Iris pigment epithelial cell (primary cell): ENCODE measurements at places on chromosomes 11 and 22.

GRCh38 chr22:34688825-34689224 is 377.1 kb upstream of the ISX start:
- DNase-seq, result no peak

- no peak for DNase-seq
These were observed 9.2 kb downstream of the SOX10 start for GRCh38 chr22:37975153-37975552.

- DNase-seq, result no peak
These were observed 8.1 kb downstream of the SCARF2 start for GRCh38 chr22:20429254-20430100.

DNA sequence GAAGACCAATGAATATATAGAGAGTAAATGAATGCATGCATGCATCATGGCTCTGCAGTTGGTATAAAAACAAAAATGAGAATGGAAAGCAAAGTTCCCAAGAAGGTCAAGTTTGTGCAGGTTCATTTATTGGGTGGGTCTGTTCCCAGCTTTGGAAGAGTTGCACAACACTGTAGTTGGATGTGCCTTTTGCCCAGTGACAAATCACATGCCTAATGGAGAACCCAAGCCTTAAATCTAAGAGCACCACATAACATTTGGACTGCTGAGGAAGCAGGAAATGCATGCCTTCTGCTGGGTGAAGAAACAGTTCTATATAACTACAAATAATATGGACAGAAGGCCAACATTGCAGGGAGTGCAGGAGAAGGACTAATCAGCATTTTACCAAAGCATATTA is 30.6 kb downstream of the PRCP start:
- DNase-seq, result no peak

DNA sequence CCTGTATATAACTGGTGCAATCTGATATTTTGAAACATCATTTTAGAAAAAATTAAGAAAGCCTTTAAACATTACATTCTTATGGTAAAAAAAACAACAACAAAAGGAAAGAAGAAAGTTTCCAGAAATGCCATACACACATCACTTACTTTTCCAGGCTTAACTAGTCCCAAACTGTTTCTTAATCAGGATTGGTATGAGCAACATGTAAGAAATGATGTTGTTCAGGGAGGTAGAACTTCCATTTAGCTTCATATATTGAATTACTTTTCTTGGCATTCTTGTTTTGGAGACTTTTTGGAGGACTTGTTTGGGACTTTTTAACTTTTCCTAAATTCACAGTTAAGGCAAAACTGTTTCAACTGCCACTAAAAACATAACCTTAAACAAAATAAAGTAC is 791.5 kb downstream of the METTL15 start:
- DNase-seq, result peak; percentile 15

DNA sequence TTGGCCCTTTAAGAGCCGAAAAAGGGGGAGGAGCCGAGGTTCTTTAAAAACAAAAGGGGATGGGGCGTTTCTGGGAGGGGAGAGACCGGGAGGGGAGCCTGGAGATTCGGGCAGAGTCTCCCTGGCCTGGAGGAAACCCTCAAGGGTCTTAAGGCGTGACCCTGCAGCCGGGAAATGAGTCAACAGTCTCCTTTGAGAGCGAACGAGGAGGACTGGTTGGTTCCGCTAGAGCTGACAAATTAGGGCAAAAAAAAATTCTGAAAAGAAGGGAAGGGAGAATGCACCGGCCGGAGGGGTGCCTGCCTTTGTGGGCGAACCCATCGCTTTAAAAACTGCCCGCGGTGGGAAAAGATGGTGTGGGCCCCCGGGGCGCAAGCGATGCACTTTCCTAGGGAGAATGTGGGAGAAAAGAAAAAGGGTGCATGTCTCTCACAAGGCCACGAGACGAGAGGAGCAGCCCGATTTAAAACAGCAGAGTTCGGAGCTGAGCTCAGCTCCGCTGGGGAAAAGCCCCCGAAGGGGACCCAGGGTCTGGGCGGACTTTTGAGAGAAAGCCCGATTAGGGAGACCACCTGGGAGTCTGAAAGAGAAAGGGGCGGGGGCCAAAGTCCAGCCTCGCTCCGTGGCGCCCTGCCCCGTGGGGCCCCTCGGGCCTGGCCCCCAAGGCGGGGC is 874 bp downstream of the ZFTA start:
- peak; percentile 69 for DNase-seq

DNA sequence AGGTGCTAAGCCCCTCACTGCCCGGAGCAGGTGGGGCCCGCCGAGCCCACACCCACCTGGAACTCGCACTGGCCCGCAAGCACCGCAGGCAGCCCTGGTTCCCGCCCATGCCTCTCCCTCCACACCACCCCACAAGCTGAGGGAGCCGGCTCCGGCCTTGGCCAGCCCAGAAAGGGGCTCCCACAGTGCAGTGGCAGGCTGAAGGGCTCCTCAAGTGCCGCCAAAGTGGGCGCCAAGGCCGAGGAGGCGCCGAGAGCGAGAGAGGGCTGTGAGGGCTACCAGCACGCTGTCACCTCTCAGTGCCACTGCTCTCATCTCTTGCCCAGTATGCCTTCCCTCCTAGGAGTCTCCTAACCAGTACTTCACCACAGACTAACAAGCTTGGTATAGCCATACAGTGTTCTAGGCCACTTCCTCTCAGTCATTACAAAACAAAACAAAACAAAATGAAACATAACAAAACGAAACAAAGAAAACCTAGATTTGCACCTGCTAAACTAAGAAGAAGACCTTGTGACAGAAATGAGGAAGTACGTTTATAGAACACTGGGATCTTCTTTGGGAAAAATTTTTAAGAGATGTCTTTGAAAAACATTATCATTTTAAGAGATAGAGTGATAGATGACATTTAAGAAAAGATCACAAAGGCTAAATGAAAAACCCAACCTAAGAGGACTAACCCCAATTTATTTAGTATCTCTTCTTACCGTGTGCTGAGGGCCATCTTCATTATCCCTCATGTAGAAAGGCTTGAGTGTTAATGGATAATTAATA is 47.7 kb upstream of the GAB2 start:
- DNase-seq, result no peak

DNA sequence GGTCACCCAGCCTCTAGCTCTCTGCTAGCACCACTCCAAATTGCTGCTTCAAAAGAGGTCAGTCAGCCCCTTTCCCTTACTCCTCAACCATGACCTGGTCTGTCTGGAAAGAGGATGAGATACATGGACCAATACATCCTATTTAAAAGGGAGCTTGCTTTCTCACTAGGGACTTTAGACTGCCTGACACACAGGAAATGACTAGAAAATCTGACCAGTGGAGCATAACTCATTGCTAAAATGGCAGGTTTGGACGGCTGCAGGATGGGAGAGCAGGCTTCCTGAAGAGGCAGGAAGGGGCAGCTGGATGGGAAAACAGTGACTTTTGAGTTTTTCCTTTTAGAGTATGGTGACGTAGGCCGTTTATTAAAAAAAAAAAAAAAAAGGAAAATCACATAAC is 25.3 kb downstream of the STIM1 start:
- DNase-seq, result peak; percentile 42

DNA sequence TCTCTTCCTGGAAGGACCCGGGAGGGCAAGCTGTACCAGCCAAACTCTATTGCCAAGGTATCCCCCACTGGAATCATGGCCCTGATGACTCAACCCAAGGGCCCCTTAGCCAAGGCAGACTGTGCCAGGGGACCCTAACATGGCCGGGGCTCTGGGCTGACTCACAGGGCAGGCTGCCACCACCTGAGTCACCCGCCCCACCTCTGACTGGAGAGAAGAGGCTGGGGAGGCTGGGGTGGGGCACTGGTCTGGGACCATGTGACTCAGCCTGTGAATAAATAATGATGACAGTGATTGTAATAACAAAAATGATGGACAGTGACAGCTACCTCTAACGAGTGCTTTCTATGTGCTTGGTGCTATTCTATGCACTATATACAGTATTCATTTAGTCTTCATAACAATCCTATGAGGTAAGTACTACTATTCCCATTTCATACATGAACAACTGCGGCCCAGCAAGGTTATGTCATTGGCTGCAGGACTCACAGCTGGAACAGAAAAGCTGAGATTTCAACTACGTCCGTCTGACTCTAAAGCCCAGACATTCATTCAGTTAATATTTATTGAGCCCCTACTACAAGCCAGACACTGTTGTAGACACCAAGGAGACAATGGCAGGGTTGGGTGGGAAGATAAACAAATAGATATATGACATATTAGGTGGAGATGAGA is 84.2 kb downstream of the FBXO7 start:
- peak; percentile 36 for DNase-seq

GRCh38 chr11:7531011-7531410 is 17.2 kb downstream of the PPFIBP2 start:
- DNase-seq, result no peak

DNA sequence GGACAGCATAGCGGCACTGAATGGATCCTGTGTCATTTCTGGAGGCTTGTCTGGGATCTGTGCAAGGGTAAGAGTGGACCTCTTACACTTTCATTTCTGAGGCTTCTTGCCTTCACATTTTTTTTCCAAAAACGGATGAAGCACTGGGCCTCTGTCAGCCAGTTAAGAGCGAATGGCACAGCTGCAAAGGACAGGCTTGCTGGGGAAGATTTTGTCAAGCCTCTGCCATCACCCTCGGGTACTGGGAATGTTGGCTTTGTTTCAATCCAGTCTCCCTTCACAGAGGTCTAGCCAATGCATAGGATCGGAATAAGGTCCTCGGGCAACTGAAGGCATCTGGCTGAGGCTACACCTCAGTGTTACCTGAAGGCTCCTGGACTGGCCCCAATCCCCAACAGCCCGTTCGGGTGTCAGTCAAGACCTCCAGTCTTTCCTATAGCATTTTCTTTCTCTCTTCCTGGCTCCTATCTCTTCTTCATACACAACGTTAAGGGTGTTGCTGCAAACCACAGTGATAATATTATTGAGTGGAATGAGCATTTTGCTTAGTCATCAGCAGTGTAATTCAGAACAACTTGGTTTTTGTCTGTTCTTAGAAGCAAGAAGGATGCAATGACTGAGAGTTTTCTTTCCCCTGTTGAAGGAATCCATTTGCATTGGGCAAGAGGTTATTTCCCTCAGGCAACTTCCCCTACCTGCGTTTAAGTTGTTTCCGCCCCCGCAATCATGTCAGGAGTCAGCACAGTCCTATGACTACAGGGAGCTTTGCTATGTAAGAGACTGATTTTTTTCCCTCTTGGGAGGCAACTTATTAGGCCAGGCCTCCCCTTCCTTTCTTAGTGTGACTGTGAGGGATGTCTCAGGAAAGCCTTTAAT is 22.8 kb downstream of the NPAT start:
- peak; percentile 88 for DNase-seq

DNA sequence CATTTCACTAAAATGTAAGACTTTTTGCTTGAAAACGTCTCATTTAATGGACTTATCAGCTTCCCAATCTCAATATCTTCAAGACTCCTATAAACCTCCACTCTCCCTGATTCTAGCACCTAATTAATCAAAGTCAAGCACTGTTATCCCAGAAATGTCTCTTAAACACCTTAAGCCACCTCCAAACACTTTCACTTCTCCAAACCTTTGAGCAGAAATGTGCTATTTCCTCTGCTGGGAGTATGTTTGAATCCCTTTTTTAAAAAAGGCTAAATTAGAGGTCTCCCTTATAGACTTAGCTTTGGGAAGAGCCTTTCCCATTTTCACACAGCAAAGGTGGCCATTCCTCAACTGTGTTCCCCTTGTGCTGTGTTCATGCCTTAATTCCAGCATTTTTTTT is 146.2 kb upstream of the SYN3 start:
- DNase-seq, result no peak

- DNase-seq, result no peak
These were observed 17.7 kb upstream of the TMPRSS5 start for GRCh38 chr11:113723787-113724186.

GRCh38 chr11:83600661-83601060 is 314.5 kb upstream of the CCDC90B start:
- DNase-seq, result no peak

GRCh38 chr11:88039476-88040147 is 135.6 kb downstream of the RAB38 start:
- DNase-seq, result no peak

DNA sequence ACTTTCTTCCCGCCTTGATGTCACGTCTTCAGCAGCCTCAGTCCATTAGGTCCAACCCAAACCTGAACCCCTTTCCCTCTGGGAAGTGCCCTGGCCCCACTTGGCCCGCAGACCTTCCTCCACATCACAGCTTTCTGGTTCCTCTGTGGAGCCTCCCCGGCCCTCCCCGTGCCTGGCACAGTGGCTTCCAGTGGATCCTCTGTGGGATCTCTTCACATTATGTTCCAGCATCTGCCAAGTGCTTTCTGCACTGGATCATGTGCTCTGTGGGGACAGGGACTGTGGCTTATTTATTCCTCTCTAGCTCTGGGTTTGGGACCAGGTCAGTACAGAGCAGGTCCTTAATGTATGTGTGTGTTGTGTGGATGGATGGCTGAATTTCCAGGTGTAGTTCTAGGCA is 30.9 kb downstream of the POLR3H start:
- DNase-seq, result no peak

- DNase-seq, result no peak
These were observed 42.1 kb upstream of the GALNT18 start for GRCh38 chr11:11663907-11664306.

DNA sequence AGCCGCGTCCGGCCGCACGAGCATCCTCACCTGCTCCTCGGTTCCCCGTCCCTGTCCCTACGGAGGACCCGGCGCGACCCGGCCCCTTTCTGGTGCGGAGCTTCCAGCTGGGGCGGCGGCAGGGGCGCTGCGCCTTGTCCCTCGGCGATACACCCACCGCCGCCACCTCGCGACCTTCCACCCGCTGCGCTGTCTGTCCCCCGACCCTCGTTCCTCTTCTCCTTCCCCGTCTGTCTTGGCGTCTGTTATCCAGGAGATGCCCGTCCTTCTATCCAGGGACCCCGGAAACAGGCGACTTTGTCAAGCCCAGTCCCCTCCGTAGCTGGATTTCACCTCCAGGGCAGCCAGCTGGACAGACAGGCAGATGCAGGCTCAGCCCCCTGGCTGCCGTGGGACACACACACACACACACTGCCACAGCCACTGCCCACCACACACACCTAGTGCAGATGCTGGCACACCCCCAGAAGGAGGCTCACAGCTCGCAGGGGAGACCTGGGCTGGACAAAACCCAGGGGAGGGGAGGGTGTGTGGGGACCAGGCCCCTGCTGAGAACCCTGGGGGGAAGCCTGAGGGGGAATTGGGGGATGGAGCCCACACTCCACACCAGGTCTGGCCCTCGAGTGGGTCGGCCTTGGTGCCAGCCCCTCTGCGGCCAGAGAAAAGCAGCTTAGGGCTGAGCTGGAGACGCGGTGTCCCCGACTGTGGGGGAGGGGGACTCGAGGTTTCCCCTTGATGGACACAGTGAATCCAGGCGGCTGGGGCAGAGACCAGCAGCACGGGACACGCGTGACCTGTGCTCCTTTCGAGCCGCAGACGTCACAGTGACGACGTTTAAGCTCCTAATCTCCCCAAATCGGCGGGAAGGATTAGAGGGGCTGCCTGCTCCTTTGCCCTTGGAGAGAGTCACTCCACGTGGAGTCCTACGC is 788 bp downstream of the DRD4 start:
- no peak for DNase-seq

GRCh38 chr11:10597877-10598351 is 29.4 kb upstream of the LYVE1 start:
- peak; percentile 76 for DNase-seq

GRCh38 chr11:120529911-120530310 is 18.4 kb downstream of the GRIK4 start:
- DNase-seq, result no peak

- no peak for DNase-seq
These were observed 77.1 kb upstream of the CD82 start for GRCh38 chr11:44488165-44488965.

- no peak for DNase-seq
These were observed 152.6 kb downstream of the BARX2 start for GRCh38 chr11:129528296-129528695.
